ENCODE measurements at places on chromosomes 5 and 9. TPM values are rescaled to one million over a fixed set of nuclear protein-coding genes. Genes with fewer than 3 reads are reported as not detected.

SCGB3A2 gene
- total RNA-seq: 624 TPM

GRCh38 chr5:62111428-62111827, 194.6 kb upstream of the KIF2A start:
- DNase-seq: no peak
- H3K36me3 ChIP-seq: no peaks in the 10 kb centered on the region
- H3K27me3 ChIP-seq: no peaks in the 10 kb centered on the region
- H3K4me1 ChIP-seq: no peaks in the 10 kb centered on the region

GRCh38 chr5:147882586-147883313, 4.2 kb downstream of the SCGB3A2 start:
- DNase-seq: no peak
- H3K27ac ChIP-seq: no peak overlapping the region
- H3K4me3 ChIP-seq: no peak overlapping the region

GRCh38 chr5:163874431-163874830, 369.0 kb downstream of the MAT2B start:
- H3K36me3 ChIP-seq: no peaks in the 10 kb centered on the region
- DNase-seq: no peak
- no peak overlapping the region for H3K4me3 ChIP-seq
- H3K27me3 ChIP-seq: no peaks in the 10 kb centered on the region
- H3K27ac ChIP-seq: no peak overlapping the region

GRCh38 chr9:28197653-28198052, 624.4 kb upstream of the C9orf72 start:
- no peak overlapping the region for H3K4me3 ChIP-seq
- no peak overlapping the region for H3K27ac ChIP-seq
- H3K36me3 ChIP-seq: no peaks in the 10 kb centered on the region
- H3K4me1 ChIP-seq: no peaks in the 10 kb centered on the region

DNA sequence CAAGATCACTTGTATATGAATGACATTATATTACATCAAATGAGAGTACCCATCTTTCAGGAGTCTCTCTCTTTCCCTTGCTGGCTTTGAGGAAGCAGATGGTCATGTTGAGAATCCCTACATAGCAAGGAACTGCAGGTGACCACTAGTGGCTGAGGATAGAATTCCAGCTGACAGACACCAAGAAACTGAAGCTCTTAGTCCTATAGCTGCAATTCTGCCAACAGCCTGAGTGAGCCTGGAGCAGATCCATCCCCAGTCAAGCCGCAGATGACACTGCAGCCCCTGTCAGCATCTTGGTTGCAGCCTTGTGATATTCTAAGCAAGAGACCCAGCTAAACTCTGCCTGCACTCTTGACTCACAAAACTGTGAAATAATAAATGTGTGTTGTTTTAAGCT, 531.5 kb downstream of the CSNK1G3 start:
- H3K4me1 ChIP-seq: no peaks in the 10 kb centered on the region
- H3K4me3 ChIP-seq: no peak overlapping the region
- no peaks in the 10 kb centered on the region for H3K27me3 ChIP-seq
- DNase-seq: no peak

DNA sequence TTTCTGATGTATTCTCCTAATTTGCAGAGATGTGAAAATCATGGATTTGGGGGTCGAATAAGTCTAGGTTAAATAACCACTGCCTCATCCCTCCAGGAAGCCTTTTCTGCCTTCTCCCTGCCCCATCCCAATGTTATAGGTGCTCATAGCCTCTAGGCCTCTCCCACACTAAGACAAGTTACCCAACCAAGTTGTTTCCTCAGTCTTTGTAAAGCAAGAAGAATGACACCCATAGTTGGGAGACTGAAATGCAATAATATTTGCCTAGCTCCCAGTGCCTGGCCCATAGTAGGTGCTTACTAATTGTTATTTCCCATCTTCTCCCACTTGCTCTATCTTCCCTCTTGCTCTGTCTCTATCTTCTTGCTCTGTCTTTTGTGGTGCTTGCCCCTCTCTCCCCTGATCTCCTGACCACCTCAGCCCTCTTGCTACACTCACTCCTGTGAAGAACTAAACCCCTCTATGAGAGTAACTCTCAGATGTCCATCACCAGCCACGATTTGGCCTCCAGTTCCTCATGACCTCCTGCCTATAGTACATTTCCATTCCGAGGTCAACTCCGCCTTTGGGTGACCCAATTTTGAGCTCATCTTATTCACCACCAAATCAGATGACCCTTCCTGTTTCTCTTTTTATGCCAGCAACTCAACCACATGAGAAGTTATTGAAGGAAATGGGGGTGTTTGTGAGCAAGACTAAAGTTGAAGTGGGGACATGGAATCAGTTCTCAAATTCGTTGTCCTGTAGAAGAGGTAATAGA, 7.0 kb downstream of the AFAP1L1 start:
- H3K4me3 ChIP-seq: no peak overlapping the region
- H3K36me3 ChIP-seq: no peaks in the 10 kb centered on the region
- DNase-seq: no peak
- no peaks in the 10 kb centered on the region for H3K27me3 ChIP-seq

DNA sequence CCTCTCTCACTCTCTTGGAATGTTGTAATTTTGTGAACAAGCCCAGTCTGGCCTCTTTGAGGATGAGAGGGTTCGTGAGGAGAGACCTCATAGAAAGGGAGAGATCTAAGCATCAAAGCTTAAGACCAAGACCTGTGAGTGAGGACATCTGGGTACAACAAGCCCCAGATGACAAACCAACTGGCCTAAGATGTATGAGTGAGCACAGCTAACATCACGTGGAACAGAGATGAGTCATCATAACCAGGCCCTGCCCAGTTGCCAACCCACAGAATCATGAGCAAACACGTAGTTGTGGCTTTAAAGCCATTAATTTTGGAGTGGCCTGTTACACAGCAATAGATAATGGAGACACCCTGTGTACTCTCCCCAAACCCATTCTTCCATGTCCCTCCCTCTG, 439.1 kb upstream of the KIF2A start:
- H3K36me3 ChIP-seq: no peaks in the 10 kb centered on the region
- H3K27ac ChIP-seq: no peak overlapping the region
- H3K4me1 ChIP-seq: no peaks in the 10 kb centered on the region
- no peak for DNase-seq

DNA sequence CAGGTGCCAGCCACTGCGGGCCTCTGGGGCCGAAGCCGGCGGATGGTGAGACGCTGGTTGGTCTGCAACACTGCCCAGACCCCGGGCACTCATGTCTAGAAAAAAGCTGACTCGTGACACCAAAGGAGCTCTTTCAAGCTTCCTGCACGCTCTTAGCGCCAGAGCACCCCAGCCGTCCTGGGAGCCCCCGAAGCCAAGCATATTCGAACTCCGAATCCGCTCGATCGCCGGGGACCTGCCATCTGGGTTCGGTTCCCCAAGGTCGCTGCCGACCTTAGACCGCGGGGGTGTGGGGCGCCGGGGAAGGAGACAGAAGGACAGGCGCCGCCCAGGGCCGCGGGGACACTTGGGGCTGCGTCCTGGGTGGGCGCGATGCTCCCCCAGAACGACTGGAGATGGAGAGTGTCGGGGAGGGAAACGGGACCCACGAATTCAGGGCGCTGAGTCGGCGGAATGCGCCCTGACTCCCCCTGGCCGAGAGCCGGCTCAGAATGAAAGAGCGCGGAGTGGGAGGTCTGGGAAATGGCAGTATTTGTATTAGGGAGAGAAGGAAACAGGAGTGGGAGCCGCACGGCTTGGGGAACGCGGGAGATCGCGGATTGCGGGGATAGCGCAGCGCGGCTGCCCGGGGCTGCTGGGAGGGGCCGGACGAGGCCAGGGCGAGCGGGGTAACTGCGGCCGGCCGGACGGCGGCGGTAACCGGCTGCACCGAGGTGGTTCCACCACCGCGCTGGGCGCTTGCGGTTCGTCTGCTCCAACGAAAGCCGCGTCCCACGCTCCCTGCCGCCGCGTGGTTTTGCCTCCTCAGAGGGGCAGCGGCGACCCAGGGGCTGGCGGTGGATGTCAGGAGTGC, 20.1 kb upstream of the MARCHF6 start:
- peak; percentile 65 for DNase-seq
- H3K27ac ChIP-seq: no peak overlapping the region
- peaks cover 45% of the 10 kb centered on the region for H3K4me1 ChIP-seq

PCDHGA10 gene
- 5.4 TPM for total RNA-seq

- H3K36me3 ChIP-seq: no peaks in the 10 kb centered on the region
- peak overlapping the region; percentile 66 for H3K27ac ChIP-seq
- DNase-seq: peak; percentile 85
- H3K4me3 ChIP-seq: no peak overlapping the region
These were observed 60.2 kb upstream of the SLC25A51 start for GRCh38 chr9:37963936-37964739.

- no peak overlapping the region for H3K27ac ChIP-seq
- H3K27me3 ChIP-seq: no peaks in the 10 kb centered on the region
- no peaks in the 10 kb centered on the region for H3K36me3 ChIP-seq
- no peak for DNase-seq
- H3K4me1 ChIP-seq: no peaks in the 10 kb centered on the region
These were observed 30.5 kb downstream of the ZDHHC11 start for GRCh38 chr5:820245-820644.

DNA sequence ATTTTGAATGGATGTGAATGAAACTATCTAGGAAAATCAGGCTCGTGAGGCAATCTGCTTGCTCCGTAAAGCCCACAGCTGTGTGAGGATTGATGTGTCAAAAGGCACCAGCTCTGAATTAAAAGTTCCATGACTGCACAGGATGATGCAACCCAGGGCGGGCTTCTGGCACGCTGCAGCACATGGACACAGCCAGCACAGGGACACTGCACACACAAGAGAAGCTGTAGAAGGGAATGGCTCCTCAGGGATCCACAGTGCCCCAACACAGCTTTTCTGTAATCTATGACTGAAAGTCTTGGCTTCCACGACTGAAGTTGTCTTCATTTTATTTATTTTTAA, 151.0 kb downstream of the GCNT1 start:
- no peaks in the 10 kb centered on the region for H3K27me3 ChIP-seq
- no peaks in the 10 kb centered on the region for H3K36me3 ChIP-seq
- peaks cover 8% of the 10 kb centered on the region for H3K4me1 ChIP-seq
- DNase-seq: peak; percentile 67
- no peak overlapping the region for H3K27ac ChIP-seq

DNA sequence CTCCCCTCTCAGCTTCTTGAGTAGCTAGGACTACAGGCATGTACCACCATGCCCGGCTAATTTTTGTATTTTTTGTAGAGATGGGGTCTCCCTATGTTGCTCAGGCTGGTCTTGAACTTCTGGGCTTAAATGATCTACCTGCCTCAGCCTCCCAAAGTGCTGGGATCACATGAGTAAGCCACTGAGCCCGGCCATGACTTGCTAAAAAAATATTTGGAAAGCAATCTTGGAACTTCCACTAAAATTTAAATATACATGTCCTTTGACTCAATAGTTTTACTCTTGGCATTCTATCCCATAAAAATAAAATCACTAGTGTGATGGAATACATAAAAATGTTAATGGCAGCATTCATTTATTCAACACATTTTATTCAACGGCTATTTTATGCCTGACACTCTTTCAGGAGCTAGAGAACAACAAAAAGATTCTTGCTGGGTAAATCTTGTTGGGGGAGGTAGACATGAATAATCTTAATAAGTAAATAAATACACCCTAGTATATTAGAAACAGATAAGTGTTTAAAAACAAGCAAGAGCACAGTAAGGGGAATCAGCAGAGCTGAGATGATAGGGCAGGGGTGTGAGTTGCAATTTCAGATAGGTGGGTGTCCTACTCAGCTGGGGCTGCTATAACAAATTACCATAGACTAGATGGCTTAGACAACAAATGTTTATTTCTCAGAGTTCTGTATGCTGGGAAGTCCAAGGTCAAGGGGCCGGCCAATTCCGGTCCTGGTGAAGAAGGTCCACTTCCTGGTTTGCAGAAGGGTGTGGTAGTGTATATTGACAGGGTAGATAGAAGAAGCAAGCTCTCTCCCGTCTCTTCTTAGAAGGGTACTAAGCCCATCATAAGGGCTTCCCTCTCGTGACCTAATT, 50.7 kb downstream of the KCNV2 start:
- no peak overlapping the region for H3K4me3 ChIP-seq
- H3K27me3 ChIP-seq: no peaks in the 10 kb centered on the region

DNA sequence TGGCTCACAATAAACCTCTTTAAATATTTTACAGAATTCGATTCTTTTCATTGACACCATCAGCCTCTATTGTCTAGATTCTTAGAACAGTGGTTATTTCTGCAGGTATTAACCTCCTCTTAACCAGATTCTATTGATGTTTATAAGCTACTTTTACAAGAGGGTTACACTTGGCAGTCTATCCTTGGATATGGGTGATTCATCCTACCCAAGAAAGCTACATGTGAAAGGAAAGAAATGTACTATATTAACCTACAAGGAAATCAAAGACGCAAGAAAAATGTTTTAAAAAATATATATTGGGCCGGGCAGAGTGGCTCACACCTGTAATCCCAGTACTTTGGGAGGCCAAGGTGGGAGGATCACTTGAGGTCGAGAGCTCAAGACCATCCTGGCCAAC, 16.7 kb downstream of the SLC25A25 start:
- no peak for DNase-seq
- H3K36me3 ChIP-seq: no peaks in the 10 kb centered on the region
- H3K4me3 ChIP-seq: no peak overlapping the region
- no peaks in the 10 kb centered on the region for H3K27me3 ChIP-seq
- H3K27ac ChIP-seq: no peak overlapping the region
- H3K4me1 ChIP-seq: peaks cover 48% of the 10 kb centered on the region

DNA sequence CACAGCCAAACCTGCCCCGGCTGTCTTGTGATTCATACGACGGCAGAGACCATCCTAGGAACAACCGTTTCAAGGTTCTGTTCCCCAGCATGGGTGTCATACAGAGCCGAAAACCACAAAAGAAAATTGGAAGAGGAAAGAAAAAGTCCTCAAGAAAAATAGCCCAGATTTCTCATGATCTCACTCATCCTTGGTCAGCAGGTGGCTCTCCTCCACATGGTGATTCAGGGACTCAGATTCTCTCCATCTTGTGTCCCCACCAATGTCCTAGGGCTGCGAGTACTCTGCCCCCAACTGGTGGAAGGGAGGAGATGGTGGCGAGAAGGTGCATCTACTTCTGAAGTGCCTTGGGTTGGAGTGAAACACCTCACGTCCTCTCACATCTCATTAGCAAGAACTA, 25.6 kb downstream of the PDZD2 start:
- DNase-seq: no peak
- no peak overlapping the region for H3K4me3 ChIP-seq
- H3K36me3 ChIP-seq: no peaks in the 10 kb centered on the region
- no peak overlapping the region for H3K27ac ChIP-seq
- H3K4me1 ChIP-seq: no peaks in the 10 kb centered on the region
- H3K27me3 ChIP-seq: no peaks in the 10 kb centered on the region

DNA sequence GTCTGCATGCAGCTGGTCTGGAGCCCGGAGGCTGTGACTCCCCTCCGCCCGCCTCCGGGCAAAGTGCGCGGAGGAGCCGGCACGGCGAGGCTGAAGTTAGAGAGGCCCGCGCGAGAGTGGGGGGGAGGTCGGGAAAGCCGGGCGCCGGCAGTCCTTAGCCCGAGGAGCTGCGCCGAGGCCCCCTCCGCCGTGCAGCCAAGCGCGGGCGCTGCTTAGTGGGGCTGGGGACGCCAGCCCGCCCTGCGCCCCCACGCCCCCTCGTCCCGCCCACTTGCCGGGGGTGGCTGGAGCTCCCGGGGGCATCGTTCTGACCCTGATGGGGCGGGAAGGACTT, 403 bp downstream of the NINJ1 start:
- no peaks in the 10 kb centered on the region for H3K36me3 ChIP-seq
- DNase-seq: peak; percentile 85
- H3K4me3 ChIP-seq: peak overlapping the region; percentile 92
- no peaks in the 10 kb centered on the region for H3K27me3 ChIP-seq

PRRT1B gene
- 6.3 TPM for total RNA-seq
